ENCODE measurements at places on chromosomes 12 and 14.

- DNase-seq = no peak
Observed at GRCh38 chr12:92550254-92550653, 152.5 kb upstream of the PLEKHG7 start.

DNA sequence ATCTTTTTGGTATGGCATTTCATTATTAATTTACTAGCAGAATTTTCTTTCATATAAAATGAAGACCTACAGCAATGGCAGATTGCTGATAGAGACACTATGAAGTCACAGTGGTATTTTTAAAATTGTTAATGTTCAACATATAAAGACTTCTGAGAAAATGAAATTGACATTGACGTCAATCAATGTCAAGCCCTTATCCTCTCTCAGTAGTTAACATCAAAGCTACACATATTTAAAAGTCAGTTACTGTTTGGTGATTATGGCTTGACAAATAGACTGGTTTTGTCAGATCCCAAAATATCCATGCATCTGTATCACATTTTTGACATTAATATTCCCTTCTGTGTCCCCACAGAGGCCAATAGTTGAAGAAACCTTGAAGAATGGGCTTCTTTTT is 1069.1 kb upstream of the SEL1L start:
- DNase-seq = no peak

- no peak for DNase-seq
Observed at GRCh38 chr14:45038865-45039264, 45.1 kb upstream of the PRPF39 start.

DNA sequence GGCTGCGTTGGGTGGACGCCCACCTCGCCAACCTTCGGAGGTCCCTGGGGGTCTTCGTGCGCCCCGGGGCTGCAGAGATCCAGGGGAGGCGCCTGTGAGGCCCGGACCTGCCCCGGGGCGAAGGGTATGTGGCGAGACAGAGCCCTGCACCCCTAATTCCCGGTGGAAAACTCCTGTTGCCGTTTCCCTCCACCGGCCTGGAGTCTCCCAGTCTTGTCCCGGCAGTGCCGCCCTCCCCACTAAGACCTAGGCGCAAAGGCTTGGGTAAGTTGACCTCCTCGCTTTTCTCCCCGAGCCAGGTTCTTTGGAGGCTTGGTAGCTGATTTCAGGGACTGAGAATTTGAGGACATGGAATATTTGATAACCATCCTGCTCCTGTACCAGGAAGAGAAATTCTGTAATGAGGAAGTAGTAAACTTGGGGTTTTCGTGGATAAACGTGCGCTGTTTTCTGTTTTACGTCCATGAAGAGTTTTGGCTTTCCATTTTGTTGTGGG is 530 bp downstream of the APAF1 start:
- no peak for DNase-seq

- DNase-seq = no peak
Observed at GRCh38 chr12:14111230-14111865, 129.9 kb upstream of the GRIN2B start.

DNA sequence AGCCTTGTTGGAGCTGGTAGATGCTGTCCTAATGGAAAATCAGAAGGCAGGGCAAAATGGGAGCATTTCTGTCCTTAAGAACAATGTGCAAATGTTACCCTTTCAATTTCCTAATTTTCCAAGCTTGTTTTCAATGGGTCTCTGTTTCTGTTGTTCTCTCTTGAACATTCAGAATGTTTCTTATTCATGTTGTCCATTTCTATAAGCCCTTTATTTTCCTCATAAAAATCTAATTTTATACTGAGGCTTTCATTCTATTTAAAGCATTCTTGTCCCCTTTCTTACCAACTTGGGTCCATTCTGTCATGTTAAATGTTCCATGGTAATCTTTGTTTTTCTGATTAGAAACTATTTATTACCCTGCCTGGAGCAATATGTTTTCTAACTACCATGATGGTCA is 125.0 kb downstream of the PRIMA1 start:
- no peak for DNase-seq

GRCh38 chr12:53626702-53627169 is 554 bp upstream of the ATF7 start:
- DNase-seq = no peak

GRCh38 chr12:54603872-54604271 is 15.4 kb upstream of the PPP1R1A start:
- no peak for DNase-seq

GRCh38 chr12:72995616-72996015 is 723.4 kb downstream of the TRHDE start:
- no peak for DNase-seq

- DNase-seq = no peak
Observed at GRCh38 chr12:62128175-62128975, 131.8 kb upstream of the USP15 start.

- no peak for DNase-seq
Observed at GRCh38 chr12:5071496-5071895, 27.8 kb downstream of the KCNA5 start.
